Activated CD4-positive, alpha-beta T cell treated with anti-CD3 and anti-CD28 coated beads for 48 hours (primary cell): ENCODE measurements at places on chromosomes 12 and 14.
A peak's percentile ranks its signal among the peaks of the same experiment; 100 is the strongest.

GRCh38 chr12:52415870-52416750 is 10.0 kb upstream of the KRT82 start:
- no peak for DNase-seq

- DNase-seq = no peak
Observed at GRCh38 chr14:59317798-59318505, 129.5 kb downstream of the DAAM1 start.

- no peak for DNase-seq
Observed at GRCh38 chr12:72271451-72272090, 599 bp upstream of the TRHDE start.

DNA sequence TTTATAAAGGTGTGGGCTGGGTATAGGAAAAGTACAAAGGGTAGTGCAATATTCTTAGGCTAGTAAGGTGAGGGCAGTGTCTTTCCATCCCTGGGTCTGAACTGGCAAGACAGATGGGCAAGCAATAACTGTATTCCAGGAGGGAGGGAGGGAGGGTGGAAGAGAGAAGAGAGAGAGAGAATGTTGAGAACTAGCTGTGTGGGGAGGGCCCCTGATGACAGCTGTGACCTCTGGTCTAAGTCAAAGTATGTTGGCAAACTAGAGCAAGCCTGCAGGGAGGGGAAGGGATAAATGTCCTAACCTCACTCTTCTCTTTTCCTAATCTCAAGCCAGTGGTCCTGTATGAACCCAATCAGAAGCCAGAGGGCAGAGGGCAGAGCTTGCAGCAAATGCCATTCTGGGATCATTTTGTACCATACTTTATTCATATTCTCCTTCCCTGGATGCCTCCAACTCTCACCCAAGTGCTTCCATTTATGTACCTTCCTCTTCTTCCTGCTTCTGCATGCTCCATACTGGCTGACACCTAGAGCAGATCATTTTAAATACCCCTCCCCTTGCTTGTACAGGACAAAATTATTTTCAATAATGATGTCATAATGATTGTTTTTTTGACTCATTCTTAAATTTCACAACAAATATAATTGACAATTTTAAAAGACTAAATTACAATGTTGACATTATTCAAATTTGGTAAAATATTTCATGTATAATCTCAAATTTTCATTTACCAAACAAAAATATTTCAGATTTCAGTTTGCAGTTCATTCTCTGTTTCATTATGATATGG is 75.9 kb downstream of the AKAP6 start:
- no peak for DNase-seq

DNA sequence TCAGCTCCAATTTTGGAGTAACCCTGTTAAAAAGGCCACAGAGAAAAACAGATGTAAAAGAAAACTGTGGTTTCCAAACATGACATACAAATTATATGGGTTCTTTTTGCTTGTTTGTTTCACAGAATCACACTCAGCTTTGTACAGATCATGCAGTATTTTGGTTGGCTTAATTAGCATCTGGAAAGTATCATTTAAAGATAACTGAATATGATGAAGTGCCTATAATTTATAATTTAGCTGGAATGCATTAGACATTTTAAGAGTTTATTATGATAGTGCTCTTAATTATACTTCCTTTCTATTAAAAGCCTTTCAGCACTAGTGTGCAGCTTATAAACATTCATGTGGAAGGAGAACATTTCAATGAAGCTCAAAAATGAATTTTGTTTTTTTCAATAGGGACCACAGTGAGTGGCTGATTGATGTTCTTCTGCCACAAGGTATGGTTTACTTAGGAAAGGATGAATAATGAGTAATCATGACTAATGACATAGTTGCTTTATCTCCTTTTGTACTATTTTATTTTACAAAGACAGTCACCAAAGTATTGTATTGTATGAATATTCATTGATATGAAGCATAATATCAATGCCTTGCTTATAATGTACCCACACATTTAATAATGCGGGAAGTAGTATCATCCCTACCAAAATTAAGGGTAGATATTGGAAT is 98.3 kb downstream of the UNC79 start:
- DNase-seq = no peak

- no peak for DNase-seq
Observed at GRCh38 chr12:96472384-96472783, 17.0 kb upstream of the CFAP54 start.

- DNase-seq = no peak
Observed at GRCh38 chr14:43410631-43411030, 1096.5 kb downstream of the FSCB start.

DNA sequence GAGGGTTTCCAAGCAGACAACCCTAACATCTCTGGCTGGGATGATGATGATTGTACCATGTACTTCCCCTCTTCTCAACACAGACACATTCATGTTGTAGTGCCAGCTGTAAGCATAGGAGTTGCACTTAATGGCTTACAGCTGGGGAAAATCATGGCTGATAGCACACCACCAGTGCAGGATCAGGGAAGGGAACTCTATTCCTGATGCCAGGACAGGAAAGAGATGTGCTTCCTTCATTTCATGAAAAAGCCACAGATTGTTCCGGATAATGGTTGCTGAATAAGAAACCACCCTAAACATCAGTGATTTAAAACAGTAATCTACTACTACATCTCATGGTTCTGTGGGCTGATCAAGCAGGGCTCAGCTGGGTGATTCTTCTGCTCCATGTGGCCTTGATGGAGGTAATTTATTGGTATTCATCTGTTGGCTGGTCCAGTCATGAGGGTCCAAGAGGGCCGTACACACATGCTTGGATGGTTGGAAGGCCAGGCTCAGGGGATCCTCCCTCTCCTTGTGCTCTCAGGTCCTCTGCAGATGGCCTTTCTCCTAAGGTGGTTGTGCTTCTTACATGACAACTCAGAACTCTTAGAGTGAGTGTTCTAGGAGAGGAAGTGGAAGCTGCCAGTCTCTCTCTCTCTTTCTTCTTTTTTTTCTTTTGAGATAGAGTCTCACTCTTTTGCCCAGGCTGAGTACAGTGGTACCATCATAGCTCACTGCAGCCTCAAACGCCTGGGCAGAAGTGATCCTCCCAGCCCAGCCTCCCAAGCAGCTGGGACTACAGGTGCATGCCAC is 16.5 kb downstream of the TRAF3 start:
- DNase-seq = no peak

DNA sequence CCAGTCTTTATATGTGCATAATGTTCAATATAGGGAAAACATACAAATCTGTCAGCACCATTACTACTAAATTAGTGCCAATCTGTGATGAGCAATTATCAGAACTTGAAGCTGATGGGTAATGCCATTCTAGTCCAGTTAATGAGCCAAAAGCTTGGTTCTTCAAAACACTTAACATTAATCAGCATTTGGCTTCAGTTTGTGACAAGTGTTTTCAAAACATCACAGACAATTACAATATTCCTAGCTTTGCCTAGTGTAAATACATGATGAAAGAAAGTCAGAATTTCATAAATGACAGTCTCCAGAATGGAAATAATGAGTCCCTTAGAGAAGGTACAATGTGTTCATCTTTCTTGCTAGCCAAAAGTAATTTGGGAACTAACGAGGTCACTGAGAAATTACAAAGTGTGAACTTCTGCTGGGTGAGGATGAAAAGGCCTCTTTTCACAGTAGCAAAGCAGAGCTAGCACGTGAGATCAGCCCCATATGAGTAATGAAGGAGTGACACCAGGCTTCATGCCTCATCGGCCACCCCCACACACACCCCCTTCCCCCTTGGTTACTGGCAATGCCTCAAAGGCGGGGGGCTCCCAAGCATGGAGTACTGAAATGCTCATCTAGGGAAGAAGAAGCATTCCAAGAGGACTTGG is 180.6 kb upstream of the EEA1 start:
- peak; percentile 60 for DNase-seq

DNA sequence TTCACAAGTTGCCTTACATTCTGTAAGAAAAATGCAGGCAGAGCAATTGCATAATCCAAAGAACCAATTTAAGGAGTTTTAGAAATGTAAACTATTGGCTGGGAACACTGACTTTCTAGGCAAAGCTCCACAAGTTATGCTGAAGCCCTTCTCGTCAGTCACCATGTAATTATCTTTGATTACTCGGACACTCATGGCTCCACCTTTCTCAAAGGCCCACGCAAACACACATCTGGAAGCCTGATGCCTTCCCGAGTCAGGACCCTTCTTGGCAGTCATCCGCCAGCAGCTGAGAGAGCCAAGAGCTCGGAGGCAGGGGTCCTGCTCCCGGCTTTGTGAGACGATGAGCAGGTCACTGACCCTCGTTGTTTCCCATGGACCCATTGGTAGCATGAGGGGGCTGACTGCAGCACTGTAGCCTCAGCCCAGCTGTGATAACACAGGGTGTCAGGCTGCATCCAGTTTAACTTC is 202.2 kb downstream of the TMEM132D start:
- no peak for DNase-seq

DNA sequence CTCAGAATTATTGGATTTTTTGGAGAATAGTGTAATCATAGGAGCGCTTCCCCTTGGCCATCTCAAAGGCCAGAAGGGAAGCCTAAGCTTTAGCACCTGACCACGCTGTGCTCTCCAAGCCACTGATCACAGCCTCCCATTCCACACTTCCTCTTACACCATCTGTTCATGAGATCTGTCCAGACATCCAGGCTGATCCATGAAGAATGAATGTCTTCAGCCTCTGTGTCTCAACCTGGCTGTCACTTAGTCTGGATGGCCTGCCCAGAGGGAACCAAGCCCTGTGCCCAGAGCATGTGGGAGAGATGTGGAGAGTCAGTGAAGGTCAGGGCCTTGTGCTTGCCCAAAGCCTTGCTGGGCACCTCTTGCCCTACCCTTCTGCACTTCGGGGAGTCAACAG is 40.5 kb downstream of the TSPAN11 start:
- DNase-seq = no peak

DNA sequence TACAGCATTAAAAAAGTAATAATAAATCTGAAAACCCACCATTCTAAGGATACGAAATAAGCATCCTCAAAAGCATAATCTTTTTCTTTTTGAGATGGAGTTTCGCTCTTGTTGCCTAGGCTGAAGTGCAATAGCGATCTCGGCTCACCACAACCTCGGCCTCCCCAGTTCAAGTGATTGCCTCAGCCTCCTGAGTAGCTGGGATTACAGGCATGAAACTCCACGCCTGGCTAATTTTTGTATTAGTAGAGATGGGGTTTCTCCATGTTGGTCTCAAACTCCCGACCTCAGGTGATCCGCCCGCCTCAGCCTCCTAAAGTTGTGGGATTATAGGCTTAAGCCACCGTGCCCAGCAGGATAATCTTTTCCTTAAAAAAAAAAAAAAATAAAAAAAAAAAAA is 4.3 kb downstream of the CCNT1 start:
- DNase-seq = no peak

DNA sequence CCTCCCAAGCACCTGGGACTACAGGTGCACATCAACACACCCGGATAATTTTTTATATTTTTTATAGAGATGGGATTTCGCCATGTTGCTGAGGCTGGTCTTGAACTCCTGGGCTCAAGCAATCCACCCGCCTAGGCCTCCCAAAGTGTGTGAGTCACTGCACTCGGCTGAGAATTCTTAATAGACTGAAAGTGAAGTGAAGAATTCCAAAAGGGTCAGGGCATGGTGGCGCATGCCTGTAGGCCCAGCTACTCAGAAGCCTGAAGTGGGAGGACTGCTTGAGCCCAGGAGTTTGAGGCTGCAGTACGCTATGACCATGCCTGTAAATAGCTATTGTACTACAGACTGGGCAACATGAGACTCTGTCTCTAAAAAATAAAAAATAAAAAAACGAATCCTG is 43.7 kb downstream of the TCHP start:
- DNase-seq = no peak

DNA sequence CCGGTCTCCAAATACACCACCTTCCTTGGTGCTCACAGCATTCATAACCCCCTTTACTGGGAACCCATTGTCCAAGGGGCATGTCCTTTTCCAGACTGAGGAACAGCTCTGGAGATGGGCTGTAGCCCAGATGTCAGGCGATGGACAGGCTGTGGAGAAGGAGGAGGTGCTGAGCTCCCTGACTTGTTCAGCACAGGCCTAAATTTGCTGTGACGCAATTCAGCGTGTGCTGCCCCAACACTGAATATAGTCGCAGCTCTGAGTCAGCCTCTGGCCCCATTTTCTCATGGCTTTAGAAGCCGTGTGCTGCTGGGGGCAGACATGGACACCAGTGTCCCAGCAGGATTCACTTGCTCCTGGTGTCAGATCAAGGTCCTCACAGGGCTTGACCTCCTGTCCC is 269.1 kb downstream of the EMP1 start:
- no peak for DNase-seq

DNA sequence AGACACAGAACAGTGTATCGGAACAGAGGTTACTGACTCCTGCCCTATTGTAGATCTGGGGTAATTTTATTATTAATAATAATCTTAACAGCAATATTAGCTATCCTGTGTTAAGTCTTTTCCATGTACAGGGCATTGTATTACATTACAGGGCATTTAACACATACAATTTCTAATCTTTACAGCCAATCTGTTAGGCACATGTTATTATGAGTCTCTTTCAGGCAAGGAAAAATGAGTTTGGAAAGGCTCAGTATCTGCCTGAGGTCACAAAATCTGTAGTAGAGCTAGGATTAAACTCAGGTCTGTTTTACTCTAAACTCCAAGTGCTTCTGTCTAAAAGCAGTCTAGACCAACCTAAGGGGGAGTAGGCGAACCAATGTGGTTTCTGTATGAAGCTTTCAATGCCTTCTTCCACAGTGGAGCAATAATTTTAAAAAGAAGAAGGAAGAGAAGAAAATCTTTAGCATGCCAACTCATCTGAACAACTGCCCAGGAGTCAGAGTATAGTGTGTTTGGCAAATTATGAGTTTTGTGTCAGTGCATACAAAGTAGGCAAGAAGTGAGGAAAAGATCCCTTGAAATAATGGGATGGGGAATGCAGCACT is 192.6 kb downstream of the CHST11 start:
- no peak for DNase-seq

- DNase-seq = no peak
Observed at GRCh38 chr14:87199381-87199780, 793.6 kb downstream of the GALC start.

GRCh38 chr12:46357438-46358324 is 14.9 kb downstream of the SLC38A2 start:
- DNase-seq = no peak

DNA sequence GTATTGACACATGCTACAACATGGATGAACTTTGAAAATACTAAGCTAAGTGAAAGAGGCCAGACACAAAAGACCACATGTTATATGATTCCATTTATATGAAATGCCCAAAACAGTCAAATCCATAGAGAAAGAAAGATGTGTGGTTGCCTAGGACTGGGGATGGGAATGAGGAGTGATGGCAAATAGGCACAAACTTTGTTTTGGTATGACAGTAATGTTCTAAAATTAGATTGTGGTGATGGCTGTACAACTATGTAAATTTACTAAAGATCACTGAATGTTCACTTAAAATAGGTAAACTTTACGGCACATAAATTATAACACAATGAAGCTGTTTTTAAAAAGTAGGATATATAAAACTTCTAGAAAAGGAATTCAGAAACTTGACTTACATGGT is 41.7 kb downstream of the PPP1R13B start:
- DNase-seq = no peak
